ENCODE measurements at places on chromosomes 4 and X.

DNA sequence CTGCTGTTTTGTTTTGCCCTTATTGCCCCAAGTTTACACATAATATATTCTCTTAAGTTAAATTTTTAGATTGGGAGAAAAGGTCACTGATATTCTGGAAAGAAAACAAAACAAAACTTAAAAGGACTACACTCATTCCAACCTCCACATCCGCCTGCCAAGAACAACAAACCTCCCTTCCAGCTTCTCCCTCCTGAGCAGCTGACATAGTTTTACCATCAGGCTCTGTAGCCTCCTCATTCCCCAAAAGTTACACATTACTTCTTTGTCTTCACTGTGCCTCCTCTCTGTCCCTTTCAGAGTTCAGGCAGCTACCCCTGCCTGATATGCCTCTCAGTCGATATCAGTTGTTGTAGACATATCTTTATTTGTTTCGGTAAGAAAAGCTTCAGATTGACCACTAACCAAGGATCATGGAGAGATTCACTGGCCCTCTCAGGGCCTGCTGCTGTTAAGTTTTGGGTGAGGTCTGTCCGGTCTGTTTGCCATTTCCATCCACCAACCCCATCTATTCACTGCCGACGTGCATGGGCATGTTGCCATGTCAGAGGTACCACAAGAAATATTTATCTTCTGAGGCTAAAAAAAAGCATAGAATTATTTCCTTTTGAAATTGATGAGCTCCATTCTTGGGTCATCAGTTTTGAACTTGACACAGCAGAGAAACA lies 164.1 kb downstream of the GASK1B start:
- DNase-seq = no peak
- no peak overlapping the region for H3K4me3 ChIP-seq
- no peaks in the 10 kb centered on the region for H3K27me3 ChIP-seq
- H3K36me3 ChIP-seq = no peaks in the 10 kb centered on the region

- H3K27ac ChIP-seq = no peak overlapping the region
- no peaks in the 10 kb centered on the region for H3K27me3 ChIP-seq
- DNase-seq = no peak
- no peaks in the 10 kb centered on the region for H3K4me1 ChIP-seq
Observed at GRCh38 chr4:8766610-8767009, 105.0 kb downstream of the HMX1 start.

DNA sequence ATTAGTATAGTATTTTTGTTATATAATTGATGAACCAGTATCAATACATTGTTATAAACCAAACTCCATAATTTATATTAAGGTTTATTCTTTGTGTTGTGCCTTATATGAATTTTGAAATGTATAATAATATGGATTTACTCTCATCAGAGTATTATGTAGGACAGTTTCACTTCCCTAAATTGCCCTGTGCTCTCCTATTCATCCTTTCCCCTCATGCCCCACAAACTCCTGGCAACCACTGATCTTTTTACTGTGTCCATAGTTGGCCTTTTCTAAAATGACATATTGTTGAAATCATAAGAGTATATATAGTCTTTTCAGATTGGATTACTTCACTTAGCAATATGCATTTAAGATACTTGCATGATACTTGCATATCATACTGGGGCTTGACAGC lies 958.1 kb upstream of the GRID2 start:
- H3K27me3 ChIP-seq = no peaks in the 10 kb centered on the region
- no peaks in the 10 kb centered on the region for H3K4me1 ChIP-seq
- H3K27ac ChIP-seq = no peak overlapping the region
- DNase-seq = no peak

DNA sequence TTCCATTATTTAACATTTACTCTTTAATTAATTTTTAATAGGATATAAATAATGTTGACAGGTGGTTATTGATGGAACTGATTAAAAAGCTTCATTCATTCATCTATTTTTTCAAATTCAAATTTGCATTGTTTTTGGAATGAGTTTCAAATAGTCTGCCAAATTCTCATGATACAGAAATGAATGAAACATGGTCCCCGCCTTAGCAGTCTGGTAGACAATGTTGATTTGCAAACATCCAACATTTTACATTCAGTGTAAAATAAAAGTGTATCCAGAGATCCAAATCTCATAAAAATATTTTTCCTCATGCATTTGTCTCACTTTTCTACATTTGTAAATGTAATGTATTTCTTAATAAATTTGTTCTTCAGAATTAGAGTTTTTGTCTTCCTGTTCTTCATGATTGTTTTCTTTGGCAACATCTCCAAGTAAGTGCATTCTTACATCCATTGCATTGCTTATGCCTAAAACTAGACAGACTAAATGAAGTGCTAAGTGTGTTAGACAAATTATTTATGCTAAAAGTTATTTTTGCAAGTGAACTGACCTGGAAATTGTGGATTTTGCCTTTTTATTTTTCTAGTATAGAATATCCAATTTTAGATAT lies 142.3 kb downstream of the PCDH18 start:
- no peaks in the 10 kb centered on the region for H3K4me1 ChIP-seq
- H3K27ac ChIP-seq = no peak overlapping the region
- H3K27me3 ChIP-seq = no peaks in the 10 kb centered on the region
- no peak for DNase-seq
- H3K4me3 ChIP-seq = no peak overlapping the region
- no peaks in the 10 kb centered on the region for H3K36me3 ChIP-seq

DNA sequence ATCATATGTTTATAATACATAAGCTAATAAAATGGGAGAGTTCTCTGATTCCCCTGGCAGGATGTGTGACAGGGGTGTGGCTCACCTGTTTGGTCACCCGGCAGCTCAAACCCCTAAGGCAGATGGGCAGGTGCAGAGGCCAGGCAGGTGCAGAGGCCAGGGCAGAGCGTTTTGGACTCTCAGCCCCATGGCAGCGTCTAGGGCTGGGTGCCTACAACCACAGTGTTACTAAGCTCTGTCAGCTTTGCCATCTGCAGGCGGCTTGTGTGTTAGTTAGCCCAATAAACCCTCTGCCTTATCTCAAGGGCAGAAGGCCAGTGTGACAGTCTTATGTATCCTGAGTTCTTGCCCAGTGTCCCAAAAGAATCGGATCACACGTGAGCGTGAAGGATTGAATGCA lies 54.0 kb upstream of the UGT2B15 start:
- H3K36me3 ChIP-seq = no peaks in the 10 kb centered on the region
- no peak overlapping the region for H3K4me3 ChIP-seq
- no peak for DNase-seq
- H3K27me3 ChIP-seq = no peaks in the 10 kb centered on the region
- no peaks in the 10 kb centered on the region for H3K4me1 ChIP-seq

DNA sequence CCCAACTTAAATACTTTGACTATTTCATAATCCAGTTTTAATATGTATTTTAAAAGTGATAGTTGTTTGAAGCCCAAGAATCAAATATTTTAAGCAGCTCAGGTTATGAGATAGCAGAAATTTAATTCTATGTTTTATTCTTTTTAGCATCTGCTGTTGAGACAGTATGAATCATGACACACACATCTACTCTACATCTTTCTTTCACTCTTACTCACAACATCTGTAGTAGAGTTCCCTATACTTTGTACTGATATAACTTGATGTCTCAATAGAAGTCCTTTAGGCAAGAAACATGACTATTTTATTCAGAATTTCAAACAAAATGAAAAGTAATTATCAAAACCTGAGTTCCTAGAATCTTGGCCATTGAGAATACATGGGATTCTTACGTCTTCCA lies 187.9 kb upstream of the GNPDA2 start:
- H3K27ac ChIP-seq = no peak overlapping the region
- H3K27me3 ChIP-seq = no peaks in the 10 kb centered on the region
- DNase-seq = no peak
- H3K36me3 ChIP-seq = no peaks in the 10 kb centered on the region
- H3K4me1 ChIP-seq = no peaks in the 10 kb centered on the region

DNA sequence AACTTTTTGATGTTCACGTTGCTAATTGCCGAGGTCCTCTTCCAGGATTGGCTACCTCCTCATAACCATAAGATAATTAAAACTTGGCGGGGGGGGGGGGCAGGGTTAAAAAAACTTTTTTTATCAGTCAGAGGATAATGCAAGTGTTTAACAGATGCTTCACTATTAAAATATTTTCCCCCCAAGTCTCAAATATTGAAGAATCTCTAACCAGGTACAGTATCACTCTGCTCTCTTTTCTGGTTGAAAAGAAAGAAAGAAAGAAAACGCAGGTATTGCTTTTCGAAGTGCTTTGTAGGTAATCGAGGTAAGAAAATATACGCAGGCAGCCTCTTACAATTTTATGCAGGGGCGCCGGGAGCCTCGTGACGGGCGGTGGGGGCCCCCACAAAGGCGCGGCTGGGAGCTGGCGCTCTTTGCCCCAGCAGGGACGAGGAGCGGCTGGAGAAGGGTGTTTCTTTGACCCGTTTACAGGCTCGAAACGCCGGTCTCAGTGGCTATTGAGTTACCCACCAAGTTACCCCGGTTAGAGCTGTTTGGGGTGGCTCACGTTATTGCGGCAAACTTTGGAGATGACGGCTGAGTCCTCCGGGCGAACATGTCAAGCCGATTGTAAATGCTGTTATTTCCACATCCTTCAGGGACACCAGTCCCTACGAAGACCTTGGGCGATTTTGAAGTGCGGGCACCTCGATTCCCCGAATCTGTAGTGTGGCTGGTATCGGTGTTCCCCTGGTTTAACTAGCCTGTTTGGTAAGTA lies 477 bp upstream of the HAND2 start:
- no peak overlapping the region for H3K4me3 ChIP-seq
- peaks cover 7% of the 10 kb centered on the region for H3K4me1 ChIP-seq
- no peak for DNase-seq
- H3K36me3 ChIP-seq = no peaks in the 10 kb centered on the region

GRCh38 chr4:159158083-159158617 lies 55.3 kb downstream of the RAPGEF2 start:
- no peak overlapping the region for H3K4me3 ChIP-seq
- H3K27me3 ChIP-seq = no peaks in the 10 kb centered on the region
- no peaks in the 10 kb centered on the region for H3K4me1 ChIP-seq
- no peaks in the 10 kb centered on the region for H3K36me3 ChIP-seq
- H3K27ac ChIP-seq = no peak overlapping the region

- H3K4me3 ChIP-seq = no peak overlapping the region
- H3K27ac ChIP-seq = no peak overlapping the region
- H3K36me3 ChIP-seq = no peaks in the 10 kb centered on the region
- DNase-seq = no peak
- no peaks in the 10 kb centered on the region for H3K4me1 ChIP-seq
- H3K27me3 ChIP-seq = no peaks in the 10 kb centered on the region
Observed at GRCh38 chr4:118367361-118367760, 14.6 kb upstream of the PRSS12 start.

DNA sequence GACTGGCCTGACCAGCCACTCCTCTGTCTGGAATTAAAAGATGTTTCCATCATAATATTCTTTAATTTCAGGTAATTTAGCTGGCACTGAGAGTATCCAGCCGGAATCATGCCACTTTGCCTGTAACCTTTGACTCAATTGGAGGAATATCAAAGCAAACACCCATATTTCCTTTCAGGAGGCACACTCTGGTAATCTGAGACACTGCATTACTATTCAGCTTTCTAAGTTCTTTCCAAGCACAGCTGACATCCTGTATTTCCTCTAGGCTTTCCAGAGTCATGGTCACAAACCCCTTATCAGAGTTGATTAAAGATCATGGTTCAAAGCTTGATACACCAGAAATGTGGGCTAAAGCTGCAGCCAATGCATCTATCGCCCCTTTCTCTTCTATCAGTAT lies 29.3 kb downstream of the INTS12 start:
- H3K36me3 ChIP-seq = peaks cover 30% of the 10 kb centered on the region
- no peak overlapping the region for H3K27ac ChIP-seq
- H3K4me1 ChIP-seq = no peaks in the 10 kb centered on the region
- no peak for DNase-seq
- H3K27me3 ChIP-seq = no peaks in the 10 kb centered on the region
- no peak overlapping the region for H3K4me3 ChIP-seq

DNA sequence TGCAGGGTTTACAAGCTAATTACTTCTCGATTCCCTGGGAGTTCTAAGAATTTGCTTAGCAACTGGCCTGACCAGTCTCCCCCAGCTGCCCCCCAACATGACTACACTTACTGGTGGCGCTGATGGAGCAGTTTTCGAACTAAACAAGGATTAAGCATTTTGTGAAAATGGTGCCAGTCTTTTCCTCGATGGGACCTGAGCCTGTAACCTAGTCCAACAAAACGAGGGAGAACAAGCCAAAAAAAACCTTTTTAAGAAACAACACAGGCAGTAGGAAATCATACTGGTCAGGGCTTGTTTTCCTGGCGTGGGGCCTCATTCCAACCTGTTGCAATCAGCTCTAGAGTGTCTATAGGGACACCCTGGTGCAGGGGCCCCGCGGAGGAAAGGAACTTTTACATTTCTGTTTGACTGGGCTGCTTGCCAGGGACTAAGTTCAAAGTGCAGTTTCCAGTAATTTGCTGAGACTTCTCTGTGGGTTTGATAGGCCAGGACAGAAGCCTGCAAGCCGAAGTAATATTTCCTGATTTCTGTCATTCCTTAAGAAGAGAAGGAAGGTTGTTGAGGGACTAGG lies 158.7 kb downstream of the SPRY1 start:
- H3K4me1 ChIP-seq = peaks cover 27% of the 10 kb centered on the region
- no peaks in the 10 kb centered on the region for H3K36me3 ChIP-seq
- no peak for DNase-seq
- no peak overlapping the region for H3K4me3 ChIP-seq

DNA sequence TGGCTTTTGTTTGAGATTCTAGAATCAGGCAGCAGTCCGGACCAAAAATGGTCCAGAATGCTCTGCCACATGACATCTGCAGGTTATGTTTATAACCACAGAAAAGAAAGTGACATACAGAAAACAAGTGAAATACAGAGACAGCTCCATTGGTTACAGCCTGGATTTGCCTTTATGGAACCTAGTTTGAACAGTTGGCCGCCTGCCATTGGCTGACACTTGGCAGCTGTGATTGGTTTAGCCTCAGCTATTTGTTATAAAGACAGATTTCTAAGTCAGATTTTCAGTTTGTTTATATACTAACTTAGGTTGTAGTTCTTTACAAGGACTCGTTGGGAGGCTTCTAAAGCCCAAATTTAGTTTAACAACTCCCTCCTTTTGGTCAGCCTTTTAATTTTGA lies 40.8 kb upstream of the IL9R start:
- H3K27ac ChIP-seq = no peak overlapping the region
- no peak for DNase-seq
- H3K4me3 ChIP-seq = no peak overlapping the region
- H3K4me1 ChIP-seq = no peaks in the 10 kb centered on the region
- H3K36me3 ChIP-seq = no peaks in the 10 kb centered on the region

DNA sequence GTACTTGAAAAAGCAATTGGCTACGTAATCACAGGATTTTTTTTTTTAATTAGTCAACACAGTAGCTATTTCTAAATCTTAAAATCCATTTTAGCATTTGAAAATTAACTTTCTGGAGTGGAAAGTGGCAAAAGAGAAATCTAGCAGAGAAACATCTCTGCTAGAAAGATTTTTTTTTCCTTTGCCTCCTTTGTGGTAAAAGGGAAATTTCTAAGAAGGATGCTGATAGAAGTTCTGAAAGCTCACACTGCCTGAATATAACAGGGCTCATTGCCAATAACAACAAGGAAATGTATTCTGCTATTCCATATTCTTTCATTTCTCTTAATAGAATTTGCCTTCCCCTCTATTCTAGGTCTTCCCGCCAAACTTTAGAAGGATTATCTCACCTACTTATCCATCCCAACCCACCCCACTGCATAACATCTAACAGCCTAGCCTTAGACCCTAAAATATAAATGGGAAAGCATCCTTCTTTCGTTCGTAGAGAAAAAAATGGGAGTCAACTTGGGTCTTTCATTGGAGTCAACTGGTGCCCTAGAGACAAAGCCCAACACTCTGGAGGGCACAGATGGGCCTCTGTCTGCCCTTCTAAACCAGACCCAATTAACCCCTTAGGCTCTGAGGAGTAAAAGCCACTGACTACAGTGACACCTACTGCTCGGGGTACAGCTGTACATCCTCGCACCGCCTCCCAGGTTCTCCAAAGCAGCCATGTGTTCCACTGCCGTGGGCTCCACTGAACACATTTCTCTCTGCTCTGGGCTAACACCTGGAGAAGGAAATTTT lies 103.9 kb downstream of the MAML3 start:
- H3K4me3 ChIP-seq = peak overlapping the region; percentile 90
- no peak overlapping the region for H3K27ac ChIP-seq
- H3K27me3 ChIP-seq = no peaks in the 10 kb centered on the region
- DNase-seq = no peak

All from CD14-positive monocyte (primary cell).